ENCODE measurements at places on chromosomes 5 and 9.

- no peak for DNase-seq
Observed at GRCh38 chr9:98022447-98022846, 34.1 kb upstream of the NANS start.

DNA sequence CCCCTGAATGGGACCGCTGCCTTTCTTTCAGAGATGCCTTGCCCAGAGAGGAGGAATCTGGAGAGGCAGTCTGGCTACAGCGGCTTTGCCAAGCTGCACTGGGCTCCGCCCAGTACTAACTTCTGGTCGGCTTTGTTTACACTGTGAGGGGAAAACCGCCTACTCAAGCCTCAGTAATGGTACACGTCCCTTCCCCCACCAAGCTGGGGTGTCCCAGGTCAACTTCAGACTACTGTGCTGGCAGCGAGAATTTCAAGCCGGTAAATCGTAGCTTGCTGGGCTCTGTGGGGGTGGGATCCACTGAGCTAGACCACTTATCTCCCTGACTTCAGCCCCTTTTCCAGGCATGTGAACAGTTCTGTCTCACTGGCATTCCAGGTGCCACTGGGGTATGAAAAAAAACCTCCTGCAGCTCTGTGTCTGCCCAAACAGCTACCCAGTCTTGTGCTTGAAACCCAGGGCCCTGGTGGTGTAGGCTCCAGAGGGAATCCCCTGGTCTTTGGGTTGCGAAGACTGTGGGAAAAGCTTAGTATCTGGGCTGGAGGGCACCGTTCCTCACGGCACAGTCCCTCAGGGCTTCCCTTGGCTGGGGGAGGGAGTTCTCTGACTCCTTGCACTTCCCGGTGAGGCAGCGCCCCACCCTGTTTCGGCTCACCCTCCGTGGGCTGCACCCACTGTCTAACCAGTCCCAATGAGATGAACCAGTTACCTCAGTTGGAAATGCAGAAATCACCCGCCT, 171.2 kb downstream of the CWC27 start:
- DNase-seq = peak; percentile 33

GRCh38 chr5:116115163-116115562, 30.3 kb downstream of the COMMD10 start:
- DNase-seq = no peak

- no peak for DNase-seq
Observed at GRCh38 chr5:174371600-174372094, 326.1 kb downstream of the NSG2 start.

GRCh38 chr9:98234245-98234825, 21.1 kb downstream of the TBC1D2 start:
- no peak for DNase-seq

DNA sequence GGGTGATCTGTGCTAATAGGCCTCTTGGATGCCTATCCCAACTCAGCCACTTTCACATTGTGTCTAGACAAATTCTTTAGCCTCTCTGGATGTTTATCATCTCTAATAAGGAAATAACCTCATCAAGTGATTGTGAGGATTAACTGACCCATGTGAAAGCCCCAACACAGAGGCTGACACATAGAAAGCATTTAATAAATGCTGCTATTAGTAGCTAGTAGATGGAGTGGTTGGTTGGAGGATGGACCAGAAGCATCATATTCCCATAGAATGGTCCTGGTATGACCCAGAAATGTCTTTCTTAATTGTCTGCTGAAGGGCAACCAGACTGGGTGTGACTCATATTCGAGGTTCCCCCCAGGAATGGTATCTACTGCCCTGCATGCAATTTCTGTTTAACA, 124.4 kb downstream of the PIK3R1 start:
- no peak for DNase-seq

GRCh38 chr9:76401580-76402354, 7.5 kb upstream of the RFK start:
- DNase-seq = no peak

DNA sequence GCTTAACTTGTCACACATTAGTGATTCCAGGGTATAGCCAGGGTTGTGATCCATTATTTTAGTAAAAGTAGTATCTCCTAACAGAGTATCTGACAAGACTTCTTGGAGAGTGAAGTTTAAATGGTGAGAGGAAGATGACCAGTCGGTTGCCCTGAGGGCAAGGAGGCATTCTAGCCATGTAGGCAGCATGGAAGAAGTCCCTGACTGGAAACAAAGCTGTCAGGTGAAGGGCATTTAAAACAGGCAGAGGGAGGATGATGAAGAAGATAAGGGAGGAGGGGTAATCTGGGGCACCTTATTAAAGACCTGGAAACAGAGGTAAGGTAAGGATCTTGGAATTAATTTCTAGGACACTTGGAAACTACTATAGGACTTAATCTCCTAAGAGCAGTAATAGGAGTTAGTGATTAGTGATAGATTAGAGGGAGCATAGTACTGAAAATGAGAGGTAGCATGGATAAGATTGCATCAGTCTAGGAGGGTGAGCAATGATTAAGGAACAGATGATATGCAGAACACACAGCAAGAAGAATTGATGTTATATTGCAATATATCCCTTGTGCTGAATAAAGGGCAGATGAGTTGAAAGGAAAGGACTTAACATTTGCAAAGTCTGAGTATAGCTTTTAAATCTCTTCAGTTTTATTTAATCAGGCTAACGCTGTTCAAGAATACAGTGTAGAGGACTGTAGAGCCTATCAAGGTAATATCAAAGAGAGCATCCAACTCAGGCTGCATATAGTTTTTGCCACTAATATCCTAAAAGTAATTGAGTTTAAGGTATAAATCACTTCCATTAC, 9.6 kb downstream of the KIF2A start:
- no peak for DNase-seq

DNA sequence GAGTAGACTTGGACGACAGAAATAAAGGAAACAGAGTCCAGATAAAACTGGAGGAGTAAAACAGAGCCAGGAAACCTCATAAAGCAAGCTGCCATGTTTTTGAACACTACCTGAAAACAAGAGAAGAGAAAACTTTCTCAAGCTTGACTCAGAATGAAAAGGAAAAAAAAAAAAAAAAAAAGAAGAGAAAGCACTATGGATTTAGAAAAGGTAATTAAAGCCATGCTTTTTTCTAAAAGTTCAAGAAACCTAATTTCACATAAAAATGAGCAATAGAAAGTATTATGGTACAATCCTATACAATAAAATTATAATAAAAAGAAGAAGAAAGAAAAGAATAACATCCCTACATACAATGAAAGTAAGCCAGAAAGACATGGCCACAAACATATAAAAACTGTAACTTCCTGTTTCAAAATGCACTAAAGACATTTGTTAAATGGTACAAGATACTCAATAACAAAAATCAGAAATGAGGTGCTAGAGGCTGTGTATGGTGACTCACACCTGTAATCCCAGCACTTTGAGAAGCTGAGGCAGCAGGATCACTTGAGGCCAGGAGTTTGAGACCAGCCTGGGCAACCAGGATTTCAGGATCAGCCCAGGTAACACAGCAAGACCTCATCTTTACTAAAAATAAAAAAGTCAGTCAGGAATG, 129.5 kb downstream of the SIL1 start:
- no peak for DNase-seq

- DNase-seq = no peak
Observed at GRCh38 chr5:173020154-173020581, 36.0 kb upstream of the CREBRF start.

GRCh38 chr5:52789378-52789777, 1.7 kb downstream of the ITGA1 start:
- no peak for DNase-seq

DNA sequence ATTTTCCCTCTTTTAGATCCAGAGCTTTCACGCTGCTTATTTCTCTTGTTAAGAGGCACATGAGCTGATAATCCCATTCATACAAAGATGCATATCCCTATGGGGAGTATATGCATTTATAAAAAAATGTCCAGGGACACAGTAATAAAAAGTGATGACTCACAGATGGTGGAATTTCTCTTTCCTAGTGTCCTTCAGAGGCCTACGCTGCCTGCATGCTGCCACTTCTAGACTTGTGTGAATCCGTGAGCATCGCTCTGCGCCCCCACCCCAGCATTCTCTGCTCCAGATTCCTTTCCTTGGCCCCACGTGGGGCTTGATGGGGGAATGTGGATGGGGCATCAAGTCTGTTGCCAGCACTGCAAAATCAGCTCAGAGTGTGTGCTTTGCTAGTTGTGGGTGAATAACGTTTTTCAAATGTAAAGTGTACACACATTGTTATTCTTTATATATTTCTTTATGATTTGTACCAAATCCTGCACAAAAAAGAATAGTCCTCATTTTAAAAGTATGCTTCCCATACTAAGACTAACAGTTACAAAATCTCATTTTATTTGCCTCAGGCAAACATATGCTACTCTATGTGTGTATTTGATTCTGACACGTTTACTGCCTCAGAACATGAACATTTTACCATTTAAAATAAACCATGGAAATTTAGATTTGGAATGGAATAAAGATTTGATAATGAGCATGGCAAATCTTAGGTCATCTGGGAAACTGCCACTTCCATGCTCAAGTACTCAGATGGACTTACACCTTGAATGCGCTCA, 22.4 kb upstream of the RASGRF2 start:
- DNase-seq = no peak

DNA sequence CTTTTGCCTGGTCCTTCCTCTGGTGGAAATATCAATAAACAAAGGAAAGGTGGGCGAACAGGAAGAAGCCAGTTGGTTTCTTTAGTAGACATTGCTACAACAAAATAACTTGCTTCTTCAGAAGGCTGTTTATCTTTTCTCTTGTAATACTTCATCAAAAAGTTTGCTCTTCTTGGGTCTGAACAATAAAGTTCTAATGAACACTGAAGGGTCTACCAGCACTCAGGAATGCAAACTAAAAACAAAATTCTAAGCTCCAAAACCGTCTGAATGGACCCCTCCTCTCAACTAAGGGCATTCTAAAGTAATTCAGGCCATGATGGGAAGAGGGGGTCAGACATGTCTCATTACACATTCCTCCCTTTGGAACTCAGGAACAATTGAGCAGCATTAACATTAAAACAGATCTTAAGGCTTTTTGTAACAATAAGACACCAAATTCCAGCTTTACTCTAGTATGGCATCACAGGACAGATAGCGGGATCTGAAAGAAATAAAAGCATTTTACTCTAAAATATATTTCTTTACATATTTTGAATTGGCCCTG, 2.3 kb downstream of the TBCA start:
- no peak for DNase-seq

DNA sequence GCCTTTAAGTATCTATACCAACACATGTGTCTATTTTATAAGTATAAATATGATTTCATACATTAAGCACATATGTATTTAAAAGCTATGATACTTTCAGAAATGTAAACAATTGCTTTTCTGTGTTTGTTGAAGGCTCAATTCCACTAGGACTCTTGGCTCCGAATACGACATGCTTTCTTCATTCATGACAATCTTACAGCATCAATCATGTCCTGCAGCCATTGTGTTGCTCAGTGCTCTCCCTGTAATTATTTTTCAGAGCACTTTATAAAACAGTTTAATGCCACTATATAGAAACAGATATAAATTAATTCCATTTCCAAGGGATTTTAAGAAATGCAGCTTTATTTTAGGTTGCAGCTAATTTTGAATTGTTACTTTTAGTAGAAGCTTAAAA, 167.3 kb downstream of the TAF11L14 start:
- DNase-seq = no peak

All from right hindlimb (tissue), 1 donor.